ENCODE measurements at places on chromosomes 12 and 14. TPM values are rescaled to one million over a fixed set of nuclear protein-coding genes. Genes with fewer than 3 reads are reported as not detected.

GRCh38 chr12:92899386-92900001 lies 29.6 kb downstream of the EEA1 start:
- DNase-seq, result no peak

DNA sequence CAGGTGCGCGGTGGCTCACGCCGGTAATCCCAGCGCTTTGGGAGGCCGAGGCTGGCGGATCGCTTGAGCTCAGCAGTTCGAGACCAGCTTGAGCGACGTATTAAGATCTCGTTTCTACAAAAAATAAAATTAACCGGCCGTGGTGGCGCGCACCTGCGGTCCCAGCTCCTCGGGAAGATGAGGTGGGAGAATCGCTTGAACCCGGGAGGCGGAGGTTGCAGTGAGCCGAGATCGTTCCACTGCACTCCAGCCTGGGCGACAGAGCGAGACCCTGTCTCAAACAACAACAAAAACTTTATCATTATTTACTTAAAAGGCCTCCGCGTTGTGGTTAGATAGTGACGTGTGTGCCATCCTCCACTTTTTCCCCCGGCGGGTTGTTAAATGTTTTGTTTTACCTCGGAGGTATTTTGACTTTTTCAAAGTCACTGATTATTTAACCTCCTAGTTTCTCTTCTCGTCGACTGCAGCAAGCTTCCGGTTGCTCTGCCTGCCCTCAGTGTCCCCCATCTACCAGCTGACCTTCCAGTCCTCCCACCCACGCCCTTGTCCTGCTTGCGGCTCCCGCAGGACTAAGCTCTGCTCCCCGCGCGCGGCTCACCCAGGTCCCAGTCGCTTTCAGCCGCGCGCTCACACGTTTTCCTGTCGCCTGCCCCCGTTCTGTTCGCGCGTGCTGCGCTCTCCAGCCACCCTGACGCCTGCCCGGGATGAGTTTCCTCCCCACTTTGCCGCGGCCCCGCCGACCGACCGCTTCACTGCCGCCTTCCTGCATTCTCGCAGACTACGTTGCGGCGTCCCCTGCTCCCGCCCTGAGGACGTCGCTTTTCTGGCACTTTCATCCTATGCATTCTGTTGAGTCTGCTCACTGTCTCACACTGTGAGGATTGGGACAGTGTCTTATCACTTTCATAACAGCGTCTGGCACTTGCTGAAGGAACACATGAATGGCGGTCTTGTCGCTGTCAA lies 1.2 kb upstream of the SCAF11 start:
- DNase-seq, result peak; percentile 76

DNA sequence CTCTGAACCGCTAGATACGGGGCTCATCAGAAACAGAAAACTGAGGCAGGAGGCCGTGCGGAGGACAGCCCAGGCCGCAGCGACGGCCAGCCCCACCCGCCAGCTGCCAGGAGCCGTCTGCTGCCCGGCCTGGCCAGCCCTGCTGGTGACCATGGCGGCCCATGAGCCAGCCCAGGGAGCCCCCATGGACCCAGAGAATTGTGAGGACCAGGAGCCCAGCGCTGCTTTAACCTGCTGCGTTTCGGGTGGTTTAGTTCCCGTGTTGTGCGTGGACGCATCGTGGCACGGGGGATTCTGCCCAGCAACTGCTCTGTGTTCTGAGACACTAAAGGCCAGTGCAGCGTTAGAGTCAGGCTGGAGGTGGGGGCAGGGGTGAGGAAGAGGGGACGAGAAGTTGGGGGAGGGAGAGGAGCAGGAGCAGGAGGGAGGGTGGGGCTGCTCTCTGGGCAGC lies 44.2 kb downstream of the NOC4L start:
- DNase-seq, result no peak

DNA sequence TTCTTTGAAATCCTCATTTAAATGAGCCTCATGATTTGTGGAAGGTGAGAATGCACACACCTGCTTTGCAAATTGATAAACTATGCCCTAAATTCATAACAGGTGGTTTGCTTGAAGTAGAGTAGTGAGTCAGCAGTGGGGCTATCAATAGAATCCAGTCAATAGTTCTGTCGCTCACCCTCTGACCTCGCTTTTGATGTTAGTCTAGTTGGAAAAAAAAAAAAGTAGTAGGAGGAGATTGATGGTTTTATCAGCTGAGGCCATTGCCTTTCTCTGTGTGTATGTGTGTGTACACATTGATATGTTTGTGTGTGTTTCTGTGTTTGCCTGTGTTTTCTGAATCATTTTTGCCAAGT lies 267.3 kb downstream of the SNAPC1 start:
- no peak for DNase-seq

LIN7A gene
- not detected for total RNA-seq

RFLNA gene
- not detected for total RNA-seq

DNA sequence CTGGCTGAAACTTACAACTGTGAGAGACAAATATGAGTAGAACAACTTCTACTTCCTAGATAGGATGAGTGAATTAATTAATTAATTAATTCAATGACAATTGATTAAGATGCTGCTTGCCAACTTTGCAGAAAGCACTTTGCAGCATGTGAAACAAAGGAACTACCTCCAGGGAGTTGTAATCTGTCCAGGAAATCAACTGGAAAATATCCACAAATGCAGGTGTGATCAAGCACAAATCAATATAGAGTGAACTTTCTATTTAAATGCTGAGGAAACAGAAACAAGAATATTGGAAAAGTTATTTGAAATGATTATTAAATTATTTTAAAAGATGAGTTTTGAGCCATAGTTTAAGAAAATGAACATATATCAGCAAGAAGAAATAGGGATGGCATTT lies 163.9 kb upstream of the ARID2 start:
- no peak for DNase-seq

All from activated CD4-positive, alpha-beta T cell treated with anti-CD3 and anti-CD28 coated beads, Interleukin-2, amount 10 ng/mL, durations not matched to agents 7 days and 5 days (primary cell).